ENCODE measurements at places on chromosomes 12 and 14.

DNA sequence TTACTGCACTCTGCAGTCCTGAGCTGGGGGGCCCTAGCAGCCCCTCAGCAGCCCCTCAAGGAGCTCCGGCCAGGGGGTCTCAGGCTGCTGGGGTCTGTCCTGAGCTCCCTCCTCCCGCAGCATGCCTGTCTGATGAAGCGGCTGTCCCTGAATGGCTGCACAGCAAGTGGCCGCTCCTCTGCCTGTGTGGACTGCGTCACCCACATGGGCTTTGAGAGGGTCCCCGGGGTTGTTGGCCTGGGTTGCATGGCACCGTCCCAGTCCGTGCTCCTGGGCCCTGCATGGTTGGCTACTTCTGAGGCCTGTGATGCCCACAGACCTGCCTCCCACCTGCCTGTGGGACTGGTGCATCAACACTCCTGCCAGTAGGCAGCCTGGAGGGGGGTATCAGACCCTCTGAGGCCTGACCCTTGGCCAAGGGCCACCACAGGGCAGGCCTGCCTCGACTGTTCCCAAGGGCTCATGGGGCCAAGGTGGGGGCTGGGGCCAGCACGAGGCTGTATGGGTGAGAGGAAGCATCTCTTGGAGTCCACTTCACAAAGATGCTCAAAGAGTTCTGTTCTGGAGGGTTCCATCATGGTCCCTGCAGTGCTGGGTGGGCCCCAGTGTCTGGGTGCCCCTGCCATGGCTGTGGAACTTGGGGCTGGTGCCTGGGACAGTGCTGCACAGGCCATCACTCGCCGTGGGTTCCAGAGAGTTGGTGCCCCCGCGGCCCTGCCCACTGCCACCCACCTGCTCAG lies 12.2 kb downstream of the CEP170B start:
- DNase-seq = no peak

DNA sequence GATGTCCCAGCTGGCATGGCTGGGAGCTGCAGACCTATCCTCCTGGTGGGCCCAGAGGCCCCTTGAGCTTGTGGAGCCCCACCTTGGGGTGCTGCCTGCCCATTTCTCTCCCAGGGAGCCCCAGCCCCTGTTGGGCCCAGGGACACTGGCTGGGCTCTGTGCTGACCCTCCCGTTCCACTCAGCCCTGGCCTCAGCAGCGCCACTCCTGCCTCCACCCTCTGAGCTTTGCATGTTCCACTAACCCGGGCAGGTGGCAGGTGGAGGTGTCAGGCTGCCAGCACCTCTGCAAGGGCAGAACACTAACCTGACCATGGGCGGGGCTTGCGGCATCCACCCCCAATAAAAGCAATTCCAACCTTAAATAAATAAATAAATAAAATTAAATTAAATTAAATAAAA lies 299.2 kb downstream of the LRIG3 start:
- DNase-seq = no peak

- no peak for DNase-seq
These were observed 5.6 kb downstream of the GLI1 start for GRCh38 chr12:57465030-57465746.

DNA sequence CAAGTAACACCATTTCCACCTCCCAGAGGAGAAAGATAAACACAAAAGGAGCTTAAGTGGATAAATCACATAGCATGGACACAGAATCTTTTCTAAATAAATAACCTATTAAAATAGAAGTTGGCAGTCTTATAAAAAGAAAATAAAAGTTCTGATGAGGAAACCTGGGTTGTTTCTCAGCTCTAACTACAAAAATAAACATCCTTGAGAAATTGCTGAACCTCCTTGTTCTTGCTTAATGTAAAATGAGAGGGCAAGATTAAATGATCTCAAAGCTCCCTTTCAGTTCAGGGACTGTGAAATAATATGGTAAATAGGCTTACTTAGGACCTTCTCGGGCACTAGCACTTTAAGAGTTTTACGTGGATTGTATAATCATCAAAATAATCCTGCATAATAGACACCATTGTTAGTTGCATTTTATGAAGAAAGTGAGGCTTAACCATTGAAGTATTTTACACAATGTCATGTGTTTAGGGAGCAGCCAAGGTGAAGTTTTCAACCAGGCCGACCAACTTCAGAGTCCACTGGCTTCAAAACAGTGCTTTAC lies 214.0 kb upstream of the NOVA1 start:
- no peak for DNase-seq

DNA sequence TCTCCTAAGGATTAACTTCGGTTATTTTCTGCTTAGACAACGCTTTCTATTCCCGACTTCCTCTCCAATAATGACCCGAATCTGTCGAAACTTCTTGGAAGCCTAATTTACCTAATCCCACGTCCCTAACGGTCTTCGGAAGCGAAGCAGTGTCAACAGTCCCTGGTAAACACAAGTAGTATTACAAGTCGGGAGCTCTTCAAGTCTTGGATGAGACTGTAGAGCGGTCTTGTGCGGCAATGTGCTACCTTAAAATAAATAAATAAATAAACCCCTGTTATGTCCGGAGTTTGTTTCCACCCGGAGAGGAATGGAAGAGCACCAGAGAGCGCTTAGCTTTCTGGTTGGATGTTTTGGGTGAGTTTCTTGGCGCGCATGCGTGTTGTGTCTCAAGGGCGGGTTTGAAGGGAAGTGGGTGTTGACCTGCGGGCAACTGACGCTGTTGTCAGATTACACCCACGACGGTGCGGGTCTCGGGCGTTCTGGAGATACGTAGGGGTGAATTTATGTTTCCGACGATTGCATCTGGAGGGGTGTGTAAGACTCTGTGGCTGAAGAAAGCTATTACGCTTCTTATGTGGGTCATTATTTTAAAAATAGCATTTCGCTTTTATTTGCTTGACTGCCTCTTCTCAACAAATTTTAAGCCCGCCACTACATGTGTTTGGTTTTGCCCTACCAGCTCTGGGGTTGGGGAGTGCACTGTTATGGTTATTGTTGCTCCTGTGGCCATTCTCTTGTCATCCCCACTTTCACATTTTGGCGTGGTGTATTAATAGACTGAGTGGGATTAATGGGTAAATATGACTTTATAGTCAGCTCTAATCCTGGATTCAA lies at the start of the genes KIAA0586 and TIMM9:
Gene KIAA0586, plus strand, starts transcription at position 439 of the 837 bp plus-strand sequence. CDS start 546 bp downstream, outside the sequence.
Gene TIMM9, minus strand, starts transcription at position 251 of the 837 bp plus-strand sequence. CDS start 15,586 bp downstream, outside the sequence.
- peak; percentile 99 for DNase-seq

DNA sequence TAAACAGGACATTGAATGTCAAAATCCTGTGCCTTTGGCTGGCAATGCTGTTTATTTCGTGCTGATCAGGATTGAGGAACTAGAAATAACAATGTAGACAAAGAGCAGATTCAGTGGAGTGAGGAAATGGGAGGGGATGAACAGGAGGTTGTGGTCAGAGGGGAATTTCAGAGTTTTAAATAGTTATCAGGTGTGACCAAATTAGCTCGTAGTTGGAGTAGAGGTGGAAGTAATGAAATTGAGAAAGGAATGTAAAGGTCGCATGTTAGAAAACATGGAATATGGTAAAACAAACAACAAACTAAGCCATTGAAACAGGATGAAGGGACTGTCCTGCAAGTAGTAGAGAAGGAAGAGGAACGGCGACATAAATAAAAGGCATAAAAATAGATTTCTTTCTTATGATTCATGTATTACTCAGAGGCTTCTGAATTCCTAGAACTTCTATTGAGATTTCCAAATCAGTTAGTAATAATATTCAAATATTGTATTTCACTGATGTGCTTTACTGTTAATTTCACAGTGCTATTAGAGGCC lies 9.5 kb upstream of the SAV1 start:
- peak; percentile 79 for DNase-seq

GRCh38 chr14:102711946-102712345 lies 65.3 kb upstream of the TRAF3 start:
- no peak for DNase-seq

- peak; percentile 65 for DNase-seq
These were observed 85.3 kb downstream of the RFLNA start for GRCh38 chr12:124379938-124380754.

Measured in dermis microvascular lymphatic vessel endothelial cell (primary cell).